NCI-H1092 (cell line): ENCODE measurements at places on chromosomes 2 and 18.
A peak's percentile ranks its signal among the peaks of the same experiment; 100 is the strongest.

DNA sequence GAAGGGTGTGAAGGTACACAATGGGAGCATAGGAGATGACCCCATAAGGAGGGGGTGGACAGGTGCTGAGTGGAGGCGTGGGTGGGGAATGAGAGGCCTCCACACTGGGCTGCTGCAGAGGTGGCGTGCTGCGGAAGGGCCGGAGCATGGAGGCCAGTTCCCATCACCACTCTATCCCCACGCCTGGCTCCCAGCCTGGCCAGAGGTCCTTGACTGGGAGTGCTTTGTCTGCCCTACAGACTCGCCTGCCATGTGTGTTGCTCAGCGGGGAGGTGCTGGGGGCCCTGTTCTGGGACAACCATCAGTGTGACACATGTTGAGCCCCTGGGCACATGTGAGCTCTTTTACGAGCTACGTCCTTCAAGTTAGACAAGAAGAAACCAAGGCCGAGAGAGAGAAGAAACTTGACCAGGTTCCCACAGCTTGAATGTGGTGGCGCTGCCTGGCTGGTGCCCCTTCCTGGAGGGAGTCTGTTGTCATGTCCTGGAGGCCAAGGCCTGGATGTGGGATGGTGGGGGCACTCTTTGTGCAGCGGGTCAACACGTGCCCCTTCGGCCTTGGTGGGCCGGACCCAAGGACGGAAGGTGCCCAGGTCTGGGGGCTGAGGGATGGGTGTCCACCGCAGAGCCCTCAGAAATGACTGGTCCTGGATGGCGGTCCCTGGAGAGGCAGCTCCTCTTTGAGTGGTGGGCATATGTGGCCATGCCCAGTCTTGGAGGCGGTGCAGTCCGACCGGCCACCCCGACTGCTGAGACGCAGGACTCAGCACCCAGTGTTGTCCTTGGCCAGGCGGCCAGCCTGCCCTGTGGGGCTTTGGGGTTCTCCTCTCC is 1.2 kb upstream of the INPP5D start:
- no peak for DNase-seq

DNA sequence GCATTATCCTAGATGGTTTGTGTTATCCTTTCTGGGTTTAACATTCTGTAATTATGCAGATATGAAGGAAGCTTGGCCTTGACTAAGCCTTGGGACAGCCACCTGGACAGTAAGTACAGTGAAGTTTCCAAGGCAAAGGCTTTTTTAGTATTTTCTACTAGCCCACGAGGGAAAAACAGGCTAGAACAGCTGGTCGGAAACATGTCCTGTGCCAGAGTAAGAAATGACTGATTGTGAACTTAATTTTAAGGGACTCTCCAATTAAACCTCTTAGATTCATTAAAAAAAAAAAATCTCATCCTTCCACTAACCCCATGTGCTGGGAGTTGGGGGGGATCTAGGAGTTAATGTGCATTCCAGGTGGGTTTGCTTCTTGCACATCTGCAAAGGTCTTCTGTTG is 720.8 kb downstream of the SLC4A3 start:
- no peak for DNase-seq

DNA sequence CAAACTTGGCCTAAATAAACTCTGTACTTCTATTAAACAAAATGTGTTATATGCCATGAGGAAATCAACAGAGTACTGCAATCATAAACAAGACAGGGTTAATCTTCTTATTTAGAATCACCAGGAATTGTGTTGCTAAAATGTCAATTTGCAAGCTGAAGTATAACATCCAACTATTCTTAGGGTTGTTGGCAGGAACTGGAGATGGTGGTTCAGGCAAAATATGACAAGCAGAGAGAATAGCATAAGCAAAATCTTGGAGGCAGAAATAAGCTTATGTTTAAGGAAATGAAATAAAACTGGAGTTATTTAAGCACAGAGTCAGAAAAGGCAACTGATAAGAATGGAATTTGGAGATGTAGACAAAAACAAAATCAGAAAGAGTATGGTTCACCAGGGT is 463.8 kb upstream of the SLC8A1 start:
- no peak for DNase-seq

GRCh38 chr18:55163550-55163949 is 204.3 kb upstream of the CCDC68 start:
- no peak for DNase-seq

- no peak for DNase-seq
Observed at GRCh38 chr18:54882318-54882717, 54.0 kb downstream of the RAB27B start.

GRCh38 chr2:30768036-30768686 is 39.1 kb downstream of the CAPN13 start:
- DNase-seq, result no peak

GRCh38 chr2:48587560-48587959 is 30.1 kb upstream of the GTF2A1L start:
- no peak for DNase-seq

DNA sequence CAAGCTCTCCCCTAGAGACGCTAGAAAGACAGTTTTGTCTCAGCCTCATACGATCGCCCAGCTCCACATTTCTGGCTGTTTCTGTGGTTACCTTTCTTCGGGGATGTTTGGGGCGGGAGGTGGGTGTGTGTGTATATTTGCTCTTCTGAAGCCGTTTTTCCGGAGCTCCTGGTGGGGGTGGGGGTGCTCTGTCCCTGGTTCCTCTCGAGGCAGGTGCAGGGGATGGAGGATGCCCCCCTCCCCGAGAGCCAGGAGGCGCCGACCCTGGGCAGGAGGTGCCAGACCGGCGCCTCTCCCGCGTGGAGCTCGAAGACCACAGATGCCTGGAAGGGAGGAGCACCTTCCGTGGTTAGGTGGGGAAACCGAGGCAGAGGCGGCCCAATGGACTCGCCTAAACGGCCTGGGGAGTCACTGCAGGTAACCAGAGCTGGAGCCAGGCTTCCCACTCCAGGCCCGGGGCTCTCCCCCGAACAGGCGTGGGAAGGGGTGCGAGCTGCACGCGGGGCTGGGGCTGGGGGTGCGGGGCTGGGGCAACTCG is 694 bp upstream of the HPCAL1 start:
- DNase-seq, result no peak

DNA sequence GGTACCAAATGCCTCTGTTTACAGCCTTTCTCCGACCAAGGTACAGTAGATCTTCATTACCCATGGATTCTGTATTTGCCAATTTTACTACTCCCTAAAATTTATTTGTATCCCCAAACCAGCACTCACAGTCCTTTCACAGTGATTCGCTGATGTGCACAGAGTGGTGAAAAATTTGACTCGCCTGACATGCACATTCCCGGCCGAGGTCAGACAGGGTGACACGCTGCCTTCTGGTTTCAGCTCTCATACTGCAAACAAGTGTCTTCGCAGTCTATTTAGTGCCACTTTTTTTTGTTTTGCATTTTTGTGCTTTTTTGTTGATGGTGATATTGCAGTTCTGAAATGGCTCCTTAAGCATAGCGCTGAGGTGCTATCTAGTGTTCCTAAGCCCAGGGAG is 71.0 kb downstream of the MAPK4 start:
- DNase-seq, result no peak

DNA sequence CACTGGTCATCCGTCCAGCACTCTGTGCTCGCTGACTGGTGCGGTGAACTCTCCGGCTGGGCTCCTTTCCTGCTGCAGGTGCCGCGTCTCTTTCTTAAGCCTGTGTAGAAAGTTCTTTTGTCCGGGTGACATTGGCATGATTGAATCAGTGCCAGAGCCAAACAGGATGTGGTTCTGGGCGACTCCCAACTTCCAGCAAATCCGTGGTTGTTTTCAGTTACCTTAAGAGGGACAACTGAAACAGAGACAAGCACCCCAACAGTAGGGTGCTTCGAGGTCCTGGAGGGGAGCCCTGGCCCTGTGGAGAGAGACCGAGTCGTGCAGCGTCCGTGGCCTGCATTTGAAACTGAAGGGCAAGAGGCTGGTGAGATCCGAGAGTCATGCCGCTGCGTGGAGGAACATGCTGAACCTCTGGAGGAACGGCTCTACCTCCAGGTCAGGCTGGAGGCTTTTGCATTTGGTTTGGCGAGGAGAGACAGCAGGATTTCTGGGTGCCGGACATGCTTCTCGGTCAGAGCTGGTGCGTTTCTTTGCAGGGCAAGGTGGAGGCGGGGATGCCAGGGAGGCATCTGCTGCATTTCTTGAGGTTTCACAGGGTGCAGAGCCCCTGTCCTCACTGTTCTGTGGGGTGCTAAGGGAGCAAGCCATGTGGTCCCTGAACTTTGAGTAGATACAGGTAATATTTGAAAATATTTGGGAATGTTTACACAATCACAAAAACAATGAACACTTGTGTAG is 26.8 kb downstream of the SH3BP4 start:
- no peak for DNase-seq

- DNase-seq, result peak; percentile 26
Observed at GRCh38 chr18:47413327-47413726, 161.9 kb upstream of the SKOR2 start.

DNA sequence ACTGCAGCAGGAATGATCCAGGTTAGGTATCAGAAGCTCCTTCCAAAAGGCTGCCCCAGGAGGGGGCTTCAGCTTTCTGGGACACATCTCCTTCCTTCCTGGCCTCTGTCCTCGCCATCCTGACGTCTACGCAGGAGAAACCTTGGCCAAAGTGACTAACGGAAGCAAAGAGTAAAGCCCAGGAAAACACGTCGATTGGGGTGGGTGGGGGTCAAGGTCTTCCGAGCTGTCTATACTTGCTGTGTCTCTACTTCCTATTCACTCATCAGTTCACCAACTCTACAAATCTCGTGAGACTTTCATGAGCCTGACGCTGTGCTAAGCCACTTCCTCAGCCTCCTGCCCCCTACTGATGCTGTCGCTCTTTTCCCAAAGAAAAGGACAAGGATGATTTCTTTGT is 212.6 kb downstream of the TNS1 start:
- DNase-seq, result no peak

GRCh38 chr2:3527886-3528785 is 8.8 kb upstream of the ADI1 start:
- no peak for DNase-seq

GRCh38 chr2:122748552-122749011 is 993.1 kb downstream of the TSN start:
- no peak for DNase-seq

DNA sequence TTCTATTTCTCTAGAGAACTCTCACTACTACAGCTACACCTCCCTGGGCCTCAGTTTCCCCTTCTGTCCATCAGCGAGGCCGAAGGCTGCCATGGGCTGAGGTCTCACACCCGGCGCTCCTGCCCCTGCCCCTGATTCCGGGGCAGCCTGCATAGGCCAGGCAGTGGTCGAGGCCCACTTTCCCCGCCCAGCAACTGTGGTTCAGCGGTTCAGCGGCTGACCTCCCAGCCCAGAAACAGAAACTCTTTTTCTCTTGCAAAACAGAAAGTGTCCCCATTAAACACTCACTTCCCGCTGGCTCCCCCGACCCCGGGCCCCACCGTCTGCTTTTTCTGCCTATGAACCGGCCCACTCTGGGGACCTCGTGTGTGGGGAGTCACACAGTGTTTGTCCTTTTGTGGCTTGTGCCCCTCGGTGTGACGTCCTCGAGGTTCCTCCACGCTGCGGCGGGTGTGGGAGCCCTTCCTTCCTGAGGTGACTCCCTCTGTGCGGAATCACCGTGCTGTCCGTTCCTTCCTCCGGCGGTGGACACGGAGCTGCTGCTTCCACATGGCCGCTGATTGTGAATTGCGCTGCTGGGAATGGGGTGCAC is 16.0 kb downstream of the PDCD1 start:
- no peak for DNase-seq

- peak; percentile 45 for DNase-seq
Observed at GRCh38 chr2:133171393-133172004, 396.8 kb downstream of the NCKAP5 start.

DNA sequence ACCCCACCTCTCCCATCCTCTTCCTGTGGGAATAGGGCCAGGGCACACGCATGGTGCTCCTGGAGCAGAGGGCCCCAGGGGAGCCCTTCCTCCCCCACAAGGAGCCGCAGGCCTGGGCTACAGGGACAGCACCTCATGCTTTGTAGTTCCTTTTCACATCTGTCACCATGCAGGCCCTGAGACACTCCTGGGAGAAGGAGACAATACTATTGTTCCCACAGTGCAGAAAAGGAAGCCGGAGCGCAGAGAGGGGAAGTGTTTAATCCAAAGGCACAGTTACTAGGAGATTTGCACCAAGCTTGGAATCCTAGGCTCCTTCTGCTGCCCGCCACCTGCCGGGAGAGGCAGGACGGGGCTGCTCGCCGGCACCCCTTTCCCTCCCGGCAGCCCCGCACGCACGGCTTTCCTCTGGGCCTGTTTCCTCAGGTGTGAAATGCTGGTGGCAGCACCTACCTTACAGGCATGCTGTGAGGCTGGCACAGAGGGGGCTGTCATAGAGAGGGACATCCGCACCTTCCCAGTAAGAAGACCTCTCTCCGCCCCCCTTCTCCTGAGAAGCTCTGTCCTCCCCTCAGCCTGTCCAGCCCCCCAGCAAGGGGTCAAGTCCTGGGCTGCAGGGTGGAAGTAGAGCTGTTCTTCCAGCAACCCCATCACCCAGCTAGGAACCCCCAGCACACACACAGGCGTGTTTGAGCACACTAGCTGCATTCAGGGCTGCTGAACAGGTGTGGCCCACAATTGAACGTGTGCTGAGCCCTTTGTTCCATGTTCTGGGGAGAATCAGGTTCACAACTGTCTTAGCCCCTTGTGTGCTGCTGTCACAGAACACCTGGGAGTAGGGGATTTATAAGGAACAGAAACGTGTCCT is 62.6 kb downstream of the SMAD7 start:
- DNase-seq, result no peak

- no peak for DNase-seq
Observed at GRCh38 chr2:130372833-130373807, 17.3 kb downstream of the PTPN18 start.

DNA sequence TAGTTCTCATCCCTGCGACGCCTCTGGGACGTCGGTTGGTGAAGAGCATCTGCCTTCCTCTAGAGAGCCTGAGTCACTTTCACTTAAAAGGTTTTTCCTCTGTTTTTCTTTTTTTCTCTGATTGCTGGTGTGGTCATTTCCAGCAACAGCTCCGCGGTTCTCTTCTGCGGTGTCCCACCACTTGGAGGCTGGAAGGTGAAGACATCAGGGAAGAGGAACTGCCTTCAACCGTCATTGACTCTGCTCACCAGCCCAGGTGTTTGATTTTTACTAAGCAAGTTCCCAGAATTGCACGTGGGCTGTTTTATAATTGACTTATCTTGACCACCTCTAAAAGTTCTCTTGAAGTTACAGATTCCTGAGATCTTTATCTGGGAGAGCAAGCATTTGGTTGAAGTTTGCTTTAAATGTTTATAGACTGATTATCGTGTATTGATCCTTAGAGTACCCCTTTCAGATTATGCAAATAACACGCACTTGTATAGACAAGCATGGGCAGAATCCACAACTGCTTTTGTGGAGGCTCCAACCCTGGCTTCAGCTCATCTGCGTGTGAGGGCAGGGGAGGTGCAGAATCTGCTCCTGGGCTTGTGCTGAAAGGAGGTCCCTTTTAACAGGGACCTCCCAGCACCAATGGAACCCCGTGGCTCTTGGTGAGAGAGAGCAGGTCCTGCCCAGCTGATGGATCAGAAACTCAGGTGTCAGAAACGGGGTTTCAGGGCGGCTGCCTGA is 3.5 kb downstream of the CTDP1 start:
- DNase-seq, result no peak

DNA sequence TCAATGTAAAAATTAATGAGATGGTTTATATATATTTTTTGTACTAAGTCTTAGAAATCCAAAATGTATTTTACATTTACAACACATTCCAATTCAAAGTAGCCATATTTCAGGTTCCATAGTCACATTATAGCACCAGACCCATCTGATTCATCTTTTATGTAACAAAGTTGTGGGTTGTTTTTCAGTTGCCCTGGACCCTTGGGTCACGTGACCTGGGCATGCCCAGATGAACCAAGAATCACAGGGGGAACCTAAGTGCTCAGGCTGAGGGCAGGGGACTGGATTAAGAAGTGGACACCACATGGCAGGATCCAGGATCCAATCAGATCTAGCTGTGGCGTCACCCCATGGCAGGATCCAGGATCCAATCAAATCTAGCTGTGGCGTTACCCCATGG is 44.9 kb upstream of the NDUFV2 start:
- no peak for DNase-seq
